Cardiac fibroblast (primary cell): ENCODE measurements at places on chromosomes 4 and X.
A peak's percentile ranks its signal among the peaks of the same experiment; 100 is the strongest.

GRCh38 chr4:53043891-53044650 lies 182.0 kb downstream of the RASL11B start:
- no peak for DNase-seq

DNA sequence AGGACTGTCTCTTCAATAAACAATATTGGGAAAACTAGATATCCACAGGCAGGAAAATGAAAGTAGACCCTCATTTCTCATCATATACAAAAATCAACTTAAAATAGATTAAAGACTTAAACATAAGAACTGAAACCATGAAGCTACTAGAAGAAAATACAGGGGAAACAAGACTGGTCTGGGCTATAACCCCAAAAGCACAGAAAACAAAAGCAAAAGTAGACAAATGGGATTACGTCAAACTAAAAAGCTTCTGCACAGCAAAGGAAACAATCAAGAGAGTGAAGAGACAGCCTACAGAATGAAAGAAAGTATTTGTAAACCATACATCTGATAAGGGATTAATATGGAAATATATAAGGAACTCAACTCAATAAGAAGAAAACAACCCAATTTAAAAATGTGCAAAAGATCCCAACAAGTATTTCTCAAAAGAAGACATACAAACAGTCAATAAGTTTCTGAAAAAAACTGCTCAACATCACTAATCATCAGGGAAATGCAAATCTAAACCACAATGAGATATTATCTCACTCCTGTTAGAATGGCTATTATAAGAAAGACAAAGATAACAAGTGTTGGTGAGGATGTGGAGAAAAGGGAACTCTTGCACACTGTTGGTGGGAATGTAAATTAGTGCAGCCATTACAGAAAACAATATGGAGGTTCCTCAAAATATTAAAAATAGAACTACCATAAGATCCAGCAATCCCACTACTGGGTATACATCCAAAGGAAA lies 325.3 kb upstream of the RASGEF1B start:
- no peak for DNase-seq

GRCh38 chr4:47383829-47384427 lies 79.6 kb downstream of the COMMD8 start:
- peak; percentile 54 for DNase-seq

- DNase-seq, result no peak
Measured at GRCh38 chr4:147567276-147567675, 49.9 kb upstream of the TMEM184C start.

- no peak for DNase-seq
Measured at GRCh38 chr4:123836851-123837595, 440.4 kb downstream of the SPRY1 start.

DNA sequence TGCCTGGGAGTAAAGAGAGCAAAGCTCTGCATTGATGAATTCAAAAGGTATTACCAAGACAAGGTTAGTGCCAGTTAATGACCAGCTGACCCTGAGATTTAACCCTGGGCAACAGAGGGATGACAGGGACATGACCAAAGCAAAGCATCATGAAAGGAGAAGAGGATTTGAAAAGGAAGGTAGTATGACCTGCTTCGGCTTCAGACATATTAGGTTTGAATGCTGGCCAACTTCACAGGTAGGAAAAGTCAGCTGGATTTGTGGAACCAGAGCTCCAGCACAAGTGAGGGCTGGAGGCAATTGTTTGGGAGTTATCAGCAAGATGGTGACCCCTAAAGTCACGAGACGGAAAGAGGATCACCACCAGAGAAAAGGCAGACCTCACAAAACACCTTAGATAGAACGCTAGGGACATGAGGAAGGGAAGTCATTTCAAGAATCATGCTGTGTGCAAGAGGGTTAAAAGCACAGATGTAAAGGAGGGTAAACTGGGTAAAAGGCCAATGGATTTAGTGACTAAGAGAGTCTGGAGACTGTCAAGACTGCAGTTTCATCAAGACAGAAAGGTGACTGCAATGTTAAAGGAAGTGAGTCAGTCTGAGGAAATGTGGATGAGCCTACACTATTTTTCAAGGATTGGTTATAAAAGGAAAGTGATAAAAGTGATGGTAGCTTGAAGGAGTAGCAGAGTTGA lies 45.6 kb downstream of the SH3RF1 start:
- DNase-seq, result peak; percentile 93

GRCh38 chr4:183026701-183027100 lies 72.4 kb upstream of the WWC2 start:
- no peak for DNase-seq

DNA sequence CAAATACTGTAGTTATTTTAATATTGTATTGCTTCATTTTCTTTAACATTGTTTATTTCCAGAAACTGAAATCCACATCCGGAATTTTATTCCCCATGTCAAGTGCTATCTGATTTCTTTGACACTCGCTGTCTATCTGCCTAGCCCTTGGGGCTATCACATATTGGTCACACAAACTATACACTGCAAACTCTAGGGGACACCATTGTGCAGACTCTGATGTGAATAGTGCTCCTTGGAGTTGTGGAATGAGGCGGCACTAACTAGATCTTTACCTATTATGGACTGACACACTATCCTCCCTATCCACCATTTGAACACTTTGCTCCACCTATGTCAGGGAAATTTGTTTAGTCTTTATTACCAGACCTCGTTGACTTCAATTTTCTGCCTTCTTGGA lies 534.5 kb downstream of the GLUD2 start:
- no peak for DNase-seq

DNA sequence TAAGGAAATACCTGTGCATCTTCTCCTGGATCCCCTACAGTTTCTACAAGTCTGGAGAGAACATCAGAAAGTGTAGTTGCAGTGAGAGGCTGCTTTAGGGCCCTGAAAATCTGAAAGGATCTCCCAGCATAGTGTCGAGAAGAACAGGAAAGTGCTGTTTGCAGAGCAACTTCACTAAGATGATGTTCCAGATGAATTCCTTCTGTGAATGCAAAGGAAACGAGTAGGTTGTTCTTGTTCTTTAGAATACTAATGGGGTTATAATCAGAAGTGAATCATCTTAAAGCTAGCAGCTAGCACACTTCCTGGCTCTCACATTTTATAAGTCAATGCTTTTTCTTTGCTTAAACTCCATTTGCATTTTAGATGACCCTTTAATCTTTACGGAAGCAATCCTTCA lies 53.7 kb downstream of the ZAR1 start:
- DNase-seq, result peak; percentile 5
